IgD-negative memory B cell (primary cell): ENCODE measurements at places on chromosomes 12 and 14. TPM values are rescaled to one million over a fixed set of nuclear protein-coding genes. Genes with fewer than 3 reads are reported as not detected.

Gene NPAS3
- not detected for polyA plus RNA-seq

Gene GPR135
- 0.36 TPM for polyA plus RNA-seq

Gene SIRT4
- polyA plus RNA-seq: 0.74 TPM

Gene RASSF9
- not detected for polyA plus RNA-seq

Gene ARHGDIB
- 2,289 TPM for polyA plus RNA-seq

Gene FAIM2
- not detected for polyA plus RNA-seq

Gene SSTR1
- polyA plus RNA-seq: not detected

Gene ANG
- polyA plus RNA-seq: 9.9 TPM

Gene IGFBP6
- polyA plus RNA-seq: 1.0 TPM

Gene IL23A
- 12.4 TPM for polyA plus RNA-seq

Gene ACSS3
- polyA plus RNA-seq: not detected

Gene MGST1
- not detected for polyA plus RNA-seq

Gene TPI1
- 490 TPM for polyA plus RNA-seq

Gene PPP2R5E
- 33.3 TPM for polyA plus RNA-seq

Gene LYZ
- polyA plus RNA-seq: 9.2 TPM

Gene SERPINA9
- 0.63 TPM for polyA plus RNA-seq

Gene KCNH3
- polyA plus RNA-seq: 0.15 TPM

Gene LRTM2
- not detected for polyA plus RNA-seq

Gene SLC5A8
- not detected for polyA plus RNA-seq

Gene TPPP2
- not detected for polyA plus RNA-seq

Gene ACVRL1
- polyA plus RNA-seq: not detected
